ENCODE measurements at places on chromosomes 5 and 9. TPM values are rescaled to one million over a fixed set of nuclear protein-coding genes. Genes with fewer than 3 reads are reported as not detected.

The IFNA2 gene
- total RNA-seq: not detected

The TMEM174 gene
- total RNA-seq: not detected

DNA sequence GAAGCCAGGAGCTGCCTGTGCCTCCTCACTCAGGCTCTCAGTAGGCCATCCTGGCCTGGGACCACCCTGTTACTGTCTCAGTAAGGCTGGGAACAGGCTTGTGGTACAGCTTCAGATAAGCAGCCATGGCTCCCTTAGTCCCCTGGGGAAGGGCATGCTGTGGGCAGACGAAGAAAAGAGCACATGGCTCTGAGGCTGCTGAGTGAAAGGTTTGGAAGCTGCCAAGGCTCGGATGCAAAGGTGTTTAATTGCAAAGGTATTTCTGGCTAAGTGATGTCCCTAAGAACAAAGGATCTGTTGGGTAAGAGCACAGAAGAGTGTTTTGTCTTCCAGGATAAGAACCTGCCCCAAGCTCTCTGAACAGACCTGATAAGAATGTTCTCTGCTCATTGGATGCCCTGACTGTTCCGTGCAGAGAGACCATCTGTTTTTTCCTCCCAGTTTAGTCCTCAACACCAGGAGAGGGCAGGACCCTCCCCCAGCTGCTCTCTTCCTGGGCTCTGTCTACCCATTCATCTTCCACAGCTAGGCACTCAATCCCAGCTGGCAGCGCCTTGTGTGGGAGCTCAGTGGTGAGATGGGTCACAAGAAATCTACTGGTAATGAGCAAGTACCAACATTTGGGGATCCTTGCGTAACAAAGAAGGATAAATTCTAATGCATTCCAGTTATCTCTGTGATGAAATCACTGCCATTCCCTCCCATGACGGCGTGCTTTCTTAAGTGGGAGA is 17.7 kb downstream of the ANGPTL2 start:
- peak; percentile 82 for DNase-seq

DNA sequence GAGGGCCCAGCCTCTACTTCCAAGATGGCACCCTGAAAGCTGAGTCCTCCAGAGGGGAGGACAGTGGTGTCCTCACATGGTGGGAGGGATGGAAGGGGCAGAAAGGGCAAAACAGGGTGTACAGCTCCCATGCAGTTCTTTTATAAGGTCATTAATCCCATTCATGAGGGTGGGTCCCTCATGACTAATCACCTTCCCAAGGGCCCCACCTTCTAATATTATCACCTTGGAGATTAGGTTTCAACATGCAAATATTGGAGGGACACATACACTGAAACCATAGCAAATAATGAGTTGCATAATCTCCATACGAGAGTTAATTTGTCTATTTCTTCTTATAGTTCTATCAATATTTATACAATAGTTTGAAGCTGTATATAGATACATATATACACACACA is 5.8 kb upstream of the ZBTB43 start:
- no peak for DNase-seq

DNA sequence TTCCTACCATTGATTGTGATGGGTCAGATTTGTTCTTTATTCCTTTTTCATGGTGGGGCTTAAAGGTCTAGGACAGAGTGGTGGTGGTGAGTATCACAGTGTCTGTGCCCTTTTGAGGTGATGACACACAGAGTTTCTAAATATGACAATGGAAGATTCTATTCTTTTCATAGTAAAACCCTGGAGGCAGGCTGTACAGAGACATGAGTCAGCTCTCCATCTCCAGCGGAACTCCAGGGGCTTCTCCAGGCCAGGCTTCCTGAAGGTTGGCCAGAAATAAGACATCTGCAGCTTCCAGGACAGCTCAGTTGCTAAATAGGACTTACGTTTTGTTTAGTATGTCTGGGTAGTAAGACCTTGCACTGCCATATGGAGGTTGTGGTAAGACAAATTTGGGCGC is 229.5 kb downstream of the CD180 start:
- peak; percentile 34 for DNase-seq

GRCh38 chr5:44048276-44048984 is 340.8 kb downstream of the FGF10 start:
- no peak for DNase-seq

DNA sequence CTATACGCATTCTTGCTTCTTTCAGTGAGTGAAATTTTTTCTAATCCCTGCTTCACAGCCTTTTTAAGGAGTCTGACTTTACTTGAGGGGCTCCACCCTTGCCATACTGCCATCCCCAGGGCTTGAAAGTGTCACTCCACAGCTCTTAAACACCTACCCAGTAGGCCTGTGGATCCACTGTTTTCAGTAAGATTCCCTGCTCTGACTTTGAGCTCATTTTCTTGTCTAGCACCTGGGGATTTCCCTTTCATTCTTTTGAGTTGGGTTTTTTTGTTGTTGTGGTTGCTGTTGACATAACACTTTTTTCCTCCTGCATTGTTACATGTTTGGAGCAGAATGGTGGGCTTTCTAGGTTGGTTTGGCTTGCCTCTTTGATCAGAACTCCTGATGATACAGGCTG is 23.6 kb downstream of the SREK1IP1 start:
- no peak for DNase-seq

GRCh38 chr5:134446938-134447337 is 35.3 kb upstream of the CDKN2AIPNL start:
- no peak for DNase-seq

Data from Right ventricle myocardium superior (tissue), 1 donor.